Activated T-cell treated with anti-CD3 and anti-CD28 coated beads for 4 hours (primary cell): ENCODE measurements at places on chromosomes 4 and X.

DNA sequence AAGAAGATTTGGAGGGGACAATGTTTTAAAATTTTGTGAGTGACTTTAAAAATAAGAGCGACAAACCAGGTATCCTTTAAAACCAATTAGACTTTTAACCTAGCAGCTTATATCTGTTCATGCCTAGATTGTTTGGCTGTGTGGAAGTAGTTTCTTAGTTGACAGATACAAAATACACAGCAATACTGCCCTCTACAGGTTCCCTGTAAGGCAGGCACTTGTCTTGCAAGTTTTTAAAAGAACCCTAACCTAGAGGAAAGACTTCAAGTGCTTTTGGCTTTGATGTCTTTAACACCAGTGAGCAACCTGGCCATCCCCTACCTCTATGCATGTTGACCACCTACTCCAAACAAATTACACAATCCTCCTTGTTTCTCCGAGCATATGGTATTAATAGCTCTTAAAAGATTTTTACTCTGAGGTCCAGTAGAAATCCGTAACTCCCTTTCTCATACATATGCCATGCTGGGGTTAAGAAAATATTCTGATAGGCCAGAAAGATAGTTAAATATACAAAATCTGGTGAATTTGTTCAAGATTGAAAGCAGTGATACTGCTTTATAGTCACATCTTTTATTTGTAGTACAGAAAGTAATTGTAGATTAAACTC, 273.0 kb downstream of the ARHGAP24 start:
- no peak for DNase-seq

DNA sequence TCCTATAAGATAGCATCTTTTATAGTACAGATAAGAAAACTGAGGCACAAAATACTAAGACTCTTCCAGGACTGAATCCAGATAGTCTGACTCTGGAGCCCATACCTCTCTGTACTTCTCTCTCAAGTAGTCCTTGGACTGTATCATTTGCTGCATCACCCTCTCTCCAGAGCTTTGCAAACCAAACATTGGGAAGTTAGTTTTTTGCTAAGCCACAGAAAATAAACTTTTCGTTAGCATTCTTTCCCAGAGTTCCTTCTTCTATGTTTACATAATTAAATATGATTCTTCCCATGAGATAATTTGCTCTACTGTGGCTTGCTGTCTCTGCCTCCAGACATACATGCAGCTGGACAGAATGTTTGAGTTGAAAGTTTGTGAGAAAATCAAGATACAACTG, 22.0 kb downstream of the PPEF2 start:
- DNase-seq: no peak

DNA sequence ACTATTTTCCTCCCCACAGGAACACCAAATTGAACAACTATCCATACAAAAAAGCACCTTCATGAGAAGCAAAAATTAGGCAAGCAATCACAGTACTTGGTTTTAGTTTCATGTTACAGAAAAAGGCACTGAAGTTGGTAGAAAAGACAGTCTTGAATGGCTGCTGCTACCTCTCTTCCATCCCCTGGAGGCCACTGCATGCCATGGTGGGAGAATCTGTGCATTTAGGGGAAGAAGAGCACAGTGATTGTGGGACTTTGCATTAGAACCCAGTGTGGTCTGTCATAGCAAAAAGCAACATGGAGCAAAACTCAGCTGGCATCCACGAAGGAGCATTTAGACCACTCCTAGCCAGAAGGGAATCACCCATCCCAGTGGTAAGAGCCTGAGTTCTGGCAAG, 941.9 kb downstream of the PCDH18 start:
- no peak for DNase-seq

DNA sequence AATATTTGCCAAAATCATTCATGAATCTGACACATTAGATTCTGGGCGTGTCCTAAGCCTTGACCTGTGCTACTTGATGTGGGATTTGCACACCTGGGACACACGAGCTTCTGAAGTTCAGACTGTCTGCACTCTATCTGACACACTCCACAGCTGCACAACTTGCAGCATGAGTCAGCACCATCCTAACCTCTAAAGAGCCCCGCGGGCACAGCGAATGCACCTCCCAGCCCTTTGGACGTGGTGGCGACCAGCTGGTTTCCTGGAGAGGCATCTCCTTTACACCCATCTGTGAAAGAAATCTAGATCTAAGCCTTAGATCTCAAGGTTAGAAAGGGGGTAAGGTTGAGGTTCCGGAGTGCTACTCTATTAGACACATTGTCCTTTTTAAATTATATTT, 69.2 kb downstream of the SORBS2 start:
- no peak for DNase-seq

DNA sequence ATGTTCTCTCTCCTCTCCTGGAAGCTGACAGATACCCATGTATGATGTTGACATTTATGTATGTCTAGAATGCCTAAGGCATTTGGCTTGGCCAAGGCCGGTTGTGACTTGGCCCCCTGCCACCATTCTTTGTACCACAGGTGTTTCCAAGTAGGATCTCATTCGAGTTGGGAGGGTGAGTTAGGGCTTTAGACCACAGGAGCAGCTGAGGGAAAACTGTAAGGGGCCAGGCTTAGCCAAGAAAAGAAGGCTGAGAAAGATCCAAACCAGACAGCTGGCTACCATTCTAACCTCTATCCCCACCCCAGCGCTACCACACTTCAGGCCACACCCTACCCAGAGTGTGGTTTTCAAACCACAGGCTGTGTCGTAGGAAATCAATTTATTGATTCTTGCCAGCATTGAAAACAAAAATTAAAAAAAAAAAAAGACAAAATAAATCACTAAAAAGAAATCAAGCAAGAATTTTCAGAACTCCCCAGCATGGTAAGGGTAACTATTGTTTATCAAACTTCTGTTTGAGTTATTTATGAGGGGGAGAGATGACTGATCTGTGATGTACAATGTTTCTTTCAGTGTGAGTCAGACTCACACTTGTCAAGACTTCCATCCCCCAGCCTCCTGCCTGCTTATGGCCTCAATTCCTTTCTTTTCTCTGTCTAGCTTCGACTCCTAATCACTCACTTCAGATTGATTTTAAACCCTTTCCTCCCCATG, 9.9 kb downstream of the TMSB4X start:
- DNase-seq: no peak

DNA sequence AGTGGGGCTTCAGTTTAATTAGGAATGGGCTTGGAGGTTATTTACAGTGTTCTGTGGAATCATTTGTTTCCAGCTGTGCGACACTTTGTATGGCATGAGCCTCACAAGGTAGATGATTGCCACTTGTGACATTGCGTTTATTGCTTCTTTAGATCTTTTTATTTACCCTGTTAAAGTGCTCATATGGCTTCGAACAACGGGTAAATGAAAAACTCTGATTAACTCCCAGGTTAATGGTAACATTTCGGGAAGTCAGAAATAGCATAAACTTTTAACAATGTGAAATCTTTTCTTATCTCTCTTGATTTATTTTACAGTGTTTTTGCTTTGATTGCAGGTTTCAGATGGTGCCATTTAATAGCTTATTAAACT, 494.3 kb downstream of the IDS start:
- DNase-seq: no peak

DNA sequence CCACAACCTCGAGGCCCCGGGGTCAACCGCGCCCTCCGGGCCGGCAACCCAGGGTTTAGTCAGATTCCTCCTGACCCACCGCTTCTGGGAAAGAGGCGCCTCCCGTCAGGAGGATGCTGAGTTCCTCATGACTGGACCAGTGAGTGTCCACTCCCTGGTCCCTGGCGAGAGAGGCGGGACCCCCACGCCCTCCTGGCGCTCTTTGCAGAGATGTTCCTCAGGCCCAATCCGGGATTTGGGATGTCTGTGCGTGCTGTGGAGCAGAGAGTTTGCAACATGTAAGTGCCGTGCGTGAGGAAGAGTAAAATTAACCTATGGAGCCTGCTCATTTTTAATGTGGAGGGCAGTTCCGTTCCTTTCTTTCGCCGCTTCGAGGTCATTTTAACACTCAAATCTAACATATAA, 824 bp upstream of the UGDH start:
- DNase-seq: peak; percentile 0

- no peak for DNase-seq
Observed at GRCh38 chrX:28582511-28582910, 4.7 kb upstream of the IL1RAPL1 start.

DNA sequence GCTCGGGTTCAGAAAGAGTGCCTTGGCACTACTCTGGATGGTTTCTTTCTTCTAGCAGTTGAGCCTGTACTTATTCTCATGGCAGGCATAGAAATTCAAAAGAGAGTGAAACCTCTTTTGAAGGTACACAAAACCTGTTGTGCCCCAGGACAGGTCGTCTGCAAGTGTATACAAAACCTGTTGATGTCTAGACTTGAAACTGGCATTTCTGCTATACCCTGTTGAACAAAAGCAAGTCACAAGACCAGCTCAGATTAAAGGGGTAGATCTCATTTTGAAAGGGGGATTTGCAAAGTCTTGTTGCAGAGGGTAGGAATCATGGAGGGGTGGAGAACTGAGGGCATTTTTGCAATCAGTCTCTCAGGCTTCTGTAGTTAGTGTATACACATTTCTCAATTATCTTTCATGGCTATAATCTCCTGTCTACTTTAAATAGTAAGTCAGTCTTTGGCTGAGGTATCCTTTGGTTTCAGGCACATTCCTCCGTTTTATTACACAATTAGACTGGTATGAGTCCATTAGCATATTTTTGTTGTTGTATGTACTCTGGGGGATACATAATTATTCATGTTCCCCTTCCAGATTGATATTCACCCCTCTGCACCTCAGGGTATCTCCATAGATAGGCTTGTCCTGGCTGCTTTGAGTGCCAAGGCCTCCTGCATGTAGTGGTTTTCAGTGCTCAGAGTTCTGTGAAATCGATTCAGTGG, 251.4 kb downstream of the DTHD1 start:
- no peak for DNase-seq

- DNase-seq: no peak
Observed at GRCh38 chr4:6443035-6444023, 29.1 kb downstream of the PPP2R2C start.

DNA sequence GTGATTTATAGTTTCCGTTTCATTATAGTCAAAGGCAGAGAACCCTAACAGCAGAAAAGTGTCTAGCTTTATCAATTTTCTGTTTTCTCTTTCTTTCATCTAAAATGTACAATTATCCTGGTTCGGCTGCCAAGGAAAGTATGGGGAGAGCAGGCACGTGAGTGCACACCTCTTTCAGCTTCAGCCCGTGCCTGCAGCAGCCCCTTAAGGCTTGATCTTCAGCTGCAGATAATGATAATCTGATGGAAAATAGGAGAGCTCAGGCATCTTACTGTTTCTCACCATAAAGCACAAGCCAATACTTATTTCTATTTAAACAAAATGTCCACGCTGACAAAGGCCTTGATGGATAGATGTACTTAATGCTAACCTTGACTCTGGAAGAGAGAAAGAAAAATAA, 334.4 kb downstream of the UNC5C start:
- no peak for DNase-seq

GRCh38 chrX:48864210-48864609, 28.8 kb upstream of the PCSK1N start:
- no peak for DNase-seq

DNA sequence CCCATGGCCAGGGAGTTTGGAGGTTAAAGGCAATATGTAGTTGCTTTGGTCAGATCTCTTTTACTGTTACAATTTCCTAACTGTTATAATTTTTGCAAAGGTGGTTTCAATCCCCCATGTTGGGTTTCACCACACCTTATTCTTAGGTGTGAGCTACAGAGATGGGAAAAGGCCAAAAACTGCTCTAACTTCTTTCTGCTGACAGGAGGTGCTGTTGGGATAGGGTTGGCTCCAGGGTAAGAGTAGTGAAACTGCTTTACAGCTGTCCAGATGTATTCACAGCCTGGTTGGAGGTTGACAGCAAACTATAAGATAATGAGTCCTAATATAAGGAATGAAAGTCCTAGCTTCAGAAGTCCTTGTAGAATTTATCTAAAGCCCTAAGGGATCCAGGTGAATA, 181.3 kb upstream of the TEX13D start:
- DNase-seq: no peak

GRCh38 chr4:46954643-46955042, 38.7 kb downstream of the GABRA4 start:
- DNase-seq: no peak

DNA sequence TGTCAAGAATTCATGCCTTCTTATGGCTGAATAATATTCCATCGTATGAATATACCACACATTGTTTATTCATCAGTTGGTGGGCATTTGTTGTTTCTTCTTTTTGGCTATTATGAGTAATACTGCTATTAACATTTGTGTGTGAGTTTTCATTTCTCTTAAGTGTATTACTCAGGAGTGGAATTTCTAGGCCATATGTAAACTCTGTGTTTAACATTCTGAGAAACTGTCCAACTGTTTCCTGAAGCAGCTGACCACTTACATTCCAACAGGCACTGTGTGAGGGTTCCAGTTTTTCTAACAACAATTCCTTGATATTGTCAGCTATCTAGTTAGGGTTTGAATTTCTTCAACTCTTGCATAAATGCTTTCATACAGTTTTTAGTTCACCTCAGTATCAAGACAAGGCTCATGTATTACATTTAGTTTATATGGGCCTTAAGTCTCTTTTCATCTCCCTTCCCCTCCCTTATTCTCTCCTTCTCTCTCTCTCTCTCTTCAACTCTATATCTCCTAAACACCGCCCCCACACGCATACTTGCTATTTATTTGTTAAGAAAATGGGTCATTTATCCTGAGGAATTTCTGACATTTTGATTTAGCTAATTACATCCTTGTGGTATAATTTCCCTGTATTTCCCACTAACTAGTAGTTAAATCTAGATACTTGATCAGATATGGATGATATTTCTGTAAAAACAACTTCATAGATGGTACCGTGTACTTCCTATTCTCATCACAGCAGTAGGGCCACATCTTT, 77.4 kb downstream of the WDR19 start:
- no peak for DNase-seq
